CD4-positive, alpha-beta T cell treated with Interleukin-15 for 4 hours (primary cell): ENCODE measurements at places on chromosomes 2 and 18.
A peak's percentile ranks its signal among the peaks of the same experiment; 100 is the strongest.

DNA sequence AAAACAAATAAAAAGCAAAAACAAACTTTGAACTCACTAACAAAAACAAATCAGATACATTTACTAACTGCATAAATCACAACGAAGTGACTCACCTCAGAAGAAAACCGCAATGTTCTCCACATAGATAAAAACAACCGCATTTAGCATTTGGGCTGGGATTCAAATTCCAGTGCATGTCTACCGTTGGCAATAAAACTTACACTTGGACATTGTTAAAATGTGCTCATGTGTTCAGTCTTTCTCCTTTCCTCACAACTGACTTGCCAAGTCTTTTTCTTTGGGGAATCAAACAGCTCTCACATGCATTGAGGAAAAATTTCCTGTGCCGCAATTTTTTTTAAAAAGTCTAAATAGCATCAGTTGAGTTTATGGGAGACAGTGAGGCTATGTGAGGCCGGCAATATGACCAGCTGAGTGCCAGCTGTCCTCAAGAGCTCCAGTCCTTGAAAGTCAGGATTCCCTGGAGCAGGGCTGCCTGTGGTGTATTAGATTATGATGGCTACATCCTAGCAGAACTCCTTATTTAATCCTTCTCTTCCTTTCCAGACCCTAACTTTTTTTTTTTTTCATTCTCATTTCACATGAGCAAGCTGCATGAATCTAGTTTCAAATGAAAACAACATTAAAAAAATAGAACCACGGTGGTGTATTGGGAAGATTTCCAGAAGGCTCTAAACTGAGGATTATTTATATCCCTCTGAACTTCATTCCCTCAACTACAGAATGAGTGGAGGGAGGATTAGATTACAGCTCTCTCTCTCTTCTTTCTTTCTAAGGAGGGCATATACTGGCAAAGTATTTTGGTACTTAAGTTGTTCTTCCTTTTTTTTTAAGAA is 70.2 kb upstream of the MEIS1 start:
- DNase-seq = no peak

DNA sequence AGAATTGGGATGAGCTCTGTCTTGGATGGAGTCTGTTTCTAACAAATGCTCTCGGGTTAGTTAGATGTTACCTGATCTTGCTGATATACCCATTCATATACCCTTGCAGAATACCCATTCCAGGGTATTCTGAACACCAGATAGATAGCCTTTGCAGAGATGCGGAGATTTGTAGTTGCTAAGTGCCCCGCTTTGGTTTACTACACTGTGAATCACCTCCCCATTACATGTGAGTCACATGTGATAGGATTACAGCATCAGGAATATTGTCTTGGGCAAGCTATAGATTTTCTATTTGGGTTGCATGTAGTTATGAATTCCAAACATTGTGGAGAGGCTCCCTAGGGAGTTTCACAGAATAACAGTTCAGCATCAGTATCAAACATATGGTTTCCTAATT is 3.8 kb downstream of the VSNL1 start:
- DNase-seq = no peak

DNA sequence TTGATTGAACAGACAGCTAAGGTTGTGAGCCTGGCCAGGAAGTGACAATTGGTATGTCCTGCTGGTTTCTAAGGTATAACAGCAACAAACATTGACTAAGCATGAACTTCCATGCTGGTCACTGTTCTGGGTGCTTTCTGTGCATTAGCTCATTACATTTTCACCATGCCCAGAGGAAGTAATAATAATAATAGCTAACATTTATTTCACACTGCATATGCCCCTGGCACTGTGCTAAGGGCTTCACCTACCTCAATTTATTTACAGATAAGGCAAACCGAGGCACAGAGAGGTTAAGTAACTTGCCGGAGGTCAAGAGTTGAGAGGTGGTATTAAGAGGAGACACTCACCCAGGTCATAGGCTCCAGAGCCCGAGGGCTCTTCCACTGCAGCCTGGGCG is 113.6 kb downstream of the PDCL3 start:
- no peak for DNase-seq

DNA sequence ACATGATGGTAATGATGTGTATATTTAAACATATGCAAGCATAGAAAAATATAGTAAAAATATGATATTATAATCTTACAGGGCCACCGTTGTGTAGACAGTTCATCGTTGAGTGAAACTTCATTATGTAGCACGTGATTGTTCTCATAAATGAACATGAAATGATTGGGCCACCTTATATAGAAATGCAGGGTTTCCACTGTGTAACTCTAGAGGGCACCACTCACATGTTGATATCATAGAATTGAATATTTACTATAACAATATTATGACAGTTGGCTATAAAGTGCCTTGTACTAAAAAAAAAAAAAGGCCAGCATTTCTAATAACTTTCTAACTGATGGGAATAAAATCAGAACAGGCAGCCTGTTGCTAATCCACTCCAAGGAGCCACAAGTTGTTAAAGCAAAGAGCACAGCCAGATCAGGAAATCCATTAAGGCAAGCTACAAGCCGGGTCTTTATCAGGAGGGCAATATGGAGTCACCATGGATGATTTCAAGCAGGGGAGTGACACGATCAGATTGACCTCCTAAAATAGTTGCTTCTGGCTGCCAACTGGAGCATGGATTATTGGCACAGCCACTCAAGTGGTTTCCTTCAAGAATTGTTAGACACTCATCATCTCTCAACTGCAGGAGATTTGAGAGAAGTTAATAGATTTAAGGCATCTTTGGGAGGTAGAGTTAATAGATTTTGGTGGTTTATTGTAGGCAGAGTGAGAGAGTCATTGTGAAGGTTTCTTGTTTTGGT is 16.7 kb downstream of the IL1F10 start:
- peak; percentile 18 for DNase-seq

GRCh38 chr2:142722569-142722968 is 154.9 kb upstream of the KYNU start:
- DNase-seq = no peak

GRCh38 chr18:26040051-26040656 is 50.3 kb downstream of the SS18 start:
- DNase-seq = no peak

GRCh38 chr2:37570773-37571586 is 100.5 kb downstream of the CDC42EP3 start:
- no peak for DNase-seq

- DNase-seq = no peak
Measured at GRCh38 chr18:79508565-79509535, 113.1 kb downstream of the NFATC1 start.

DNA sequence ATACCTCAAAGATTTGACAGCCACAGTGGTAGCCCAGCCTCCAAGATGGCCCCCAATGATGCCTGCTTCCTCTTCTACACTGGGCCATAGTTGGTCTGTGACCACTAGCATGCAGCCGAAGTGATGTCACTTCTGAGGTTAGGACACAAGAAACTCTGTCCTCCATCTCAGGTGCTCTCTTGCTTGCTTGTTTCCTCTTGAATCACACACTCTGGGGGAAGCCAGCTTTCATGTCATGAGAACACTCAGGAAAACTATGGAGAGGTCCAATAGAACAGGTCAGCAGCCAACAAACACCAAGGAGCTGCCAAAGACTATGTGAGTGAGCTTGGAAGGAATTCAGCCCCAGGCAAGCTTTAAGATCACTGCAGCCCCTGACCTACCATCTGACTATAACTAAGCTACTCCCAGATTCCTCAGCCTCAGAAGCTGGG is 3.3 kb upstream of the ADAM17 start:
- DNase-seq = no peak

DNA sequence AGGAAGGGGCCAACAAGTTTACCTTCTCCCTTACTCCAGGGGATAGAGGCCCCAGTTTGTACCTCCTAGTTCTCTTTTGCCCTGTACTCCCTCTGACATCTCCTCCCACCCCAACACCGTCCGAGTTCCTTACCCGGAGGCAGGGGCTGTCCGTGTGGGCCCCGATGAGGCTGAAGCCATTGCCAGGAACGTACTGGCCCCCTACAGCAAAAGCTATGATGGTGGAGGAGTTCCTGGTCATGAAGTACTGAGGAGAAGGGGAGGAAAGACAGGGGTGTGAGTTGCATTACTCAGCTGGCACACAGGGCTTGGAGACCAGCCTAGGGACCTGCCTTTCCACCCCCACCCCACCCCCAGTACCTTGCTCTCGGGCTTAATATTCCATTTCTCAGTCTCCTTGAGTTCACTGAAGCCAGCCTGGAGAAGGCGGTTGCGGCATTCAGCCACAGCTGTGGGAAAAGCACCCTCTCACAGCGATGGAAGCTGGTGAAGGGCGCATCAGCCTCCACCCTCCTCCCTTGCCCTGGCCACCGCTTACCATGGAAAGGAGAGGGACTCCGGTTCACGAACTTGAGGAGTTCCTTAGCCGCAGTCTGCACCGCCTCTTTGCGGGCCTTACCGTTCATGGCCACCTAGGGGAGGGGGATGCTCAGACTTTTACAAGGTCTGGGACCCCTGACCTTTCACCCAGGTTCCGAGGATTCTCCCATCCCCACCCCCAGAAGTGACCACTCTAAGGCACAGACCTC is 1.0 kb downstream of the DNPEP start:
- DNase-seq = no peak

GRCh38 chr18:75581336-75582131 is 154.0 kb upstream of the SMIM21 start:
- DNase-seq = no peak

GRCh38 chr18:8006979-8007378 is 439.9 kb downstream of the PTPRM start:
- DNase-seq = no peak

GRCh38 chr18:1013951-1014350 is 109.3 kb downstream of the ADCYAP1 start:
- DNase-seq = no peak

GRCh38 chr2:107325981-107326786 is 440.2 kb upstream of the ST6GAL2 start:
- DNase-seq = no peak

GRCh38 chr2:211879323-211879722 is 659.3 kb downstream of the ERBB4 start:
- DNase-seq = no peak

DNA sequence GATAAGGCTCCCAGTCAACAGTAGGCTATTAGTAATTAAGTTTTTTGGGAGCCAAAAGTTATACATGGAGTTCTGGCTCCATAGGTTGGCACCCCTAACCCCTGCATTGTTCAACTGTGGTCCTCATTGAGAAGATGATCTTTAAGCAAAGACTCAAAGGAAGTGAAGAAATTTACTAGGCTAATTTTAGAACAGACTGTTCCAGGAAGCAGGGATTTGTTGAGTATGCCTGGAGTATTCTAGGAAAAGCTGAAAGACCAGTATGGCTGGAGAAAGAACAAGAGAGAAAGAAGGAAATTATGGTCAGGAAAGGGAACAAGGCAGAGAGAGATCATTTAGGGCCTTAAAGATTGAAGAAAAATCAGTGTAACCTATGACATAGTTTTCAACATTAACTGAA is 125.1 kb downstream of the PMAIP1 start:
- DNase-seq = no peak

DNA sequence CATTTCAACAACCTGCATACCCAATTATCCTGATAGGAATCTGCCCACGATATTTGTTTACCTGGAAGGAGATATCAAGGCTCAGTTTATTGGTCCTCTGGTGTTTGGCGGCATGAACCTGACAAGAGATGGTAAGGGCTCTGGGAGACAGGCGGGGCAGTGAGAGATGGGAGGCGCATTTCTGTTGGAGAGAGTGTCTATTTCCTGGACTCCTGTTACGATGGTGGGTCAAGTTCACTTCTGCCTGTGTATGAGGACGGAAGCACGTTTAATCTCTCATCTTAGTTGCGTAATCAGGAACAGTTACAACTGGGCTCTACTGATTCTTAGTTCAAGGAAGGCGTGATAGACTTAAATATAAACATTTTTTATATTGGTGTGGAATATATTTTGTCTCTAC is 8.9 kb downstream of the PDCL3 start:
- DNase-seq = no peak

DNA sequence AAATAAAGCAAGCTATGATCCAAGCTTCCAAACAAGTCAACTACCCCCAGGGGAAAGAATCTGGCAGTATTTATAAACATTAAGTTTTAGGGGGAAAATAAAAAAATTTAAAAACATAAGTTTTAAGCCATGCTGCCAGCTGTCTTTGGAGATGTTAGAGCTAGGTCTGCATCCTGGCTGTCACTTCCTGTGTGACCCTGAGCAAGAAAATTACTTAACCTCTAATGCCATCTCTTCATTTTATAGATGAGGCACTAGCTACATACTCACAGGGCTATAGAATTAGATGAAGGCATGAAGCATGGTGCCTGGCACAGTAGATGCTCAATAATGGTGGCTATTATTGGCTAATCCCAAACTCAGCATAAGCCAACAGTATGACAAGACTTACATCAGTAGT is 28.1 kb downstream of the STARD7 start:
- no peak for DNase-seq

GRCh38 chr2:213420828-213421385 is 136.6 kb downstream of the SPAG16 start:
- DNase-seq = no peak

- peak; percentile 11 for DNase-seq
Measured at GRCh38 chr2:68807821-68808266, 63.4 kb downstream of the BMP10 start.

- DNase-seq = peak; percentile 90
Measured at GRCh38 chr2:43127208-43127940, 99.0 kb downstream of the ZFP36L2 start.

DNA sequence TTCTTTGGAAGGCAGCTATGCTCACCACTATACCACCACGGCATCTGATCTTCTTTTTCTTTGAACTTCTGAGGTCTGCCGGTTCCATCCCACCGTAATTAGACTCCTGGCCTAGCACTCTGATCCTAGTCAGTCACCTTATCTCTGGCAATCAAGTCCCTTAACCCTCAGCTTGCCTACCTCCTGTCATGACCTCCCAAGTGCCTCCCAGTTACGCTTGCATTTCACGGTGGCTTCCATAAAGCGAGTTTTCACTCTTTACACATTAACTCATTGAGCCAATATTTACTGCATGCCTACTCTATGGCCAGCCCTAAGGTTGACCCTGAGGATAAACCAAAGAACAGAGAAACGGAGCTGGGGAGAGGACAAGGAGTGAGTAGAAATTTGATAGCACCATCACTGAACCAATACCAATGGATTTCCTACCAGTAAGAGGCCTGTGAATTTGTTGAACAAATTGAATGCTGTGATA is 37.8 kb upstream of the TMEM182 start:
- no peak for DNase-seq

DNA sequence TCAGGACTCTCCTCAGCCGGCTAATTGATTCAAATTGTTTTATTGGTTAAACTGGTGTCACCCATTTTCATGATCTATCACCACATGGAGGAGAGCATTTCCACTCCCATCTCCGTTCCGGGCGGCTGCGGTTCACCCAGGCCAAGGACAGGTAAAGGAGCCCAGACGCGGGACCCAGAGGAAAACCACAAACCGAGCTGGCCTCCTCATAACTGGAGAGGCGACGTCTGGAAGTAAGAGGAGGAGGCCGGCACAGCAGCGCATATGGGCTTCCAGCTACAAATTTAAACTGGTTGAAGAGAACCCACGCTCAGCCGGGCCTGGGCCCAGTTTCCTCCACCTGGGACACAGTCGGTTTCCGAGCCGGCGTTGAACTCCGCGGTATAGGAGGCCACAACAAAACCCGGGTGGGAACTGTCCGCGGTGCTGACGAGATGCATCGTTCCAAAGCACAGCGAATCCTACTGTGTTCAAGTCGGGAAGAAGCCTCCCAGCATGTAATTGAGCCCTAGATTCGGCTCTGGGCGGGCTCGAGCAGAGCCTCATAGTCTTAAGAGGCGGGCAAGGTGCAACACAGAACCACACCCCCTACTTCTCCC is 3.0 kb upstream of the SKOR2 start:
- no peak for DNase-seq

- DNase-seq = no peak
Measured at GRCh38 chr18:785242-785641, 26.8 kb downstream of the YES1 start.
